Small intestine (tissue), 16 donors: ENCODE measurements at places on chromosomes 3 and 15.
A peak's percentile ranks its signal among the peaks of the same experiment; 100 is the strongest.

GRCh38 chr15:70196372-70197316 is 98.9 kb upstream of the TLE3 start:
- H3K4me3 ChIP-seq, result no peak overlapping the region
- H3K36me3 ChIP-seq, result no peaks in the 10 kb centered on the region
- no peak for DNase-seq
- no peak overlapping the region for H3K27ac ChIP-seq
- H3K27me3 ChIP-seq, result peaks cover 15% of the 10 kb centered on the region

- no peak overlapping the region for H3K27ac ChIP-seq
- no peak for DNase-seq
- no peaks in the 10 kb centered on the region for H3K36me3 ChIP-seq
- H3K4me1 ChIP-seq, result no peaks in the 10 kb centered on the region
These were observed 101.0 kb downstream of the PLXNA1 start for GRCh38 chr3:127083778-127084397.

GRCh38 chr3:183924956-183925355 is 40.3 kb upstream of the PARL start:
- H3K27ac ChIP-seq, result no peak overlapping the region
- peaks cover 7% of the 10 kb centered on the region for H3K4me1 ChIP-seq
- DNase-seq, result peak; percentile 46
- H3K27me3 ChIP-seq, result no peaks in the 10 kb centered on the region
- H3K4me3 ChIP-seq, result no peak overlapping the region

DNA sequence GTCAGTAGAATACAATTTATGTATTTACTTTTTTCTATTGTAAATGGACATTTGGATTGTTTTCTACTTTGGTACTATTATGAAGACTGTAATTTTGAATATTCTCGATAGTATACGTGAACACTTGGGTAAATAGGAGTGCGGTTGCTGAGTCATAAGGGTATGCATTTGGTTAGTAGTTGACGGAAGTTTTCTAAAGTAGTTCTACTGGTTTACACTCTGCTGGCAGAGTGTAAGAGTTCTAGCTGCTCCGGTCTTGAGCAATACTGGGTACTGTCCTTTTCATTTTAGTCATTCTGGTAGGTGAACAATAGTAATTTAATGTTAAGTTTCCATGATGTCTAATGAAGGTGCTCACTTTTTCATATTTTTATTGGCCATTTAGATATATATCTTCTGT is 70.0 kb downstream of the MEF2A start:
- H3K27me3 ChIP-seq, result no peaks in the 10 kb centered on the region
- no peak for DNase-seq
- H3K4me1 ChIP-seq, result peaks cover 8% of the 10 kb centered on the region
- H3K36me3 ChIP-seq, result no peaks in the 10 kb centered on the region

DNA sequence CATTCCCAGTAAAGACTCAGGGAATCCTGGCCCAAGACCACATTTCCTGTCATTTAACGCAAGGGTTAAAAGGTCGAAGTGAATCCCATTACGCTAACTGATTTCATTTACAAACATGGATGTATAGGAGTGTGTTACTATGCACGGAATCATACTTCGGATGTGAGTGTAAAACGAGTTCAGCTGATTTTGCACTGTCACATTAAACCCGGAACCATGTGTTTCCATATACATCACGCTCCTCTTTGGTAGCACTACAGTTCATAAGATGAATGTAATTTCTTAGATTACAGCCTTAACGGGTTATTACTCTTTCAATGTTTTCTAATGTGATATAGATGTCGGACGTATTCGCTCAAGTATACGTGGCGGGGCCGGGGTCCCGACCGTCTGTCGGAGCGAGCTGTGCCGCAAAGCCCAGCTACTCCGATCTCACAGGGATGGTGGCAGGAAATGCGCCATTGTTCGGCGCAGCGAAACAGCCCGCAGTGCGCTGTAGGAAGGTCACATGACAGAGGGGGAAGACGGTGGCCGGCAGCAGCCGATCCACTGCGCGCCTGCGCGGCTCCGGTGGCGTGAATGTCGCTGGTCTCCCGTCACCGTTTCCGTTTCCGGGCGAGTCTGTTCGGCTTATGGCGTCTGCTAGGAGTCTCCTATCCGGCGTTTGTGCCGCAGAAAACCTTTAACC is 97.3 kb downstream of the NPAP1 start:
- no peak overlapping the region for H3K27ac ChIP-seq
- no peaks in the 10 kb centered on the region for H3K4me1 ChIP-seq
- no peaks in the 10 kb centered on the region for H3K27me3 ChIP-seq

GRCh38 chr3:70779296-70779695 is 466.9 kb upstream of the MDFIC2 start:
- no peak overlapping the region for H3K27ac ChIP-seq
- H3K4me1 ChIP-seq, result no peaks in the 10 kb centered on the region
- H3K4me3 ChIP-seq, result no peak overlapping the region

- peak overlapping the region; percentile 97 for H3K27ac ChIP-seq
- no peaks in the 10 kb centered on the region for H3K27me3 ChIP-seq
- H3K36me3 ChIP-seq, result no peaks in the 10 kb centered on the region
- peaks cover 16% of the 10 kb centered on the region for H3K4me1 ChIP-seq
- no peak for DNase-seq
- H3K4me3 ChIP-seq, result peak overlapping the region; percentile 91
These were observed 1.8 kb downstream of the SLC6A6 start for GRCh38 chr3:14404186-14404585.

GRCh38 chr3:133115176-133115575 is 77.0 kb downstream of the TMEM108 start:
- no peaks in the 10 kb centered on the region for H3K36me3 ChIP-seq
- H3K4me3 ChIP-seq, result no peak overlapping the region
- DNase-seq, result no peak

DNA sequence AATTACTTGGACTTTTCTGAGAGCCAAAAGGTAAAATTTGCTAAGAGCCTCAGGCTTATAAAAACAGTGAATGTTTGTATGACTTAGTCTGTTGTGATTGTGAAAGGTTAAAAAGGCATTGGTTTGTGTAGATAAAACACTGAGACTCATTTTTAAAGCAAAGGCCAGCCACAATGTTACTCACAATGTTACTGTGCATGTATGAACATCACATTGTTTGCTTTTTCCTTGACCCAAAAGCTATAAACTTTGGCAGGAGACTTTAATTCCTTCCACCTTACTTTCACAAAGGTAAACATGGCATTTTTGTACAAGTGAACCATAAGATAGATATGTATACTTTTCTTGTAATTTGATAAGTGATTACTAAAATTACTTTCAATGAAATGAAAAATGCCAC is 70.5 kb downstream of the NPAP1 start:
- H3K4me1 ChIP-seq, result no peaks in the 10 kb centered on the region
- H3K4me3 ChIP-seq, result no peak overlapping the region
- DNase-seq, result no peak
- H3K27me3 ChIP-seq, result no peaks in the 10 kb centered on the region

- H3K36me3 ChIP-seq, result no peaks in the 10 kb centered on the region
- H3K4me3 ChIP-seq, result no peak overlapping the region
- H3K27ac ChIP-seq, result no peak overlapping the region
- no peak for DNase-seq
- H3K27me3 ChIP-seq, result no peaks in the 10 kb centered on the region
These were observed 51.0 kb upstream of the SLCO2A1 start for GRCh38 chr3:134080761-134081160.

- DNase-seq, result no peak
- H3K36me3 ChIP-seq, result no peaks in the 10 kb centered on the region
- no peaks in the 10 kb centered on the region for H3K27me3 ChIP-seq
- no peak overlapping the region for H3K27ac ChIP-seq
These were observed 42.7 kb downstream of the HDGFL3 start for GRCh38 chr15:83164771-83165404.

GRCh38 chr3:173819368-173819767 is 421.8 kb downstream of the NLGN1 start:
- no peak overlapping the region for H3K4me3 ChIP-seq
- no peaks in the 10 kb centered on the region for H3K4me1 ChIP-seq
- no peak for DNase-seq
- no peaks in the 10 kb centered on the region for H3K27me3 ChIP-seq

DNA sequence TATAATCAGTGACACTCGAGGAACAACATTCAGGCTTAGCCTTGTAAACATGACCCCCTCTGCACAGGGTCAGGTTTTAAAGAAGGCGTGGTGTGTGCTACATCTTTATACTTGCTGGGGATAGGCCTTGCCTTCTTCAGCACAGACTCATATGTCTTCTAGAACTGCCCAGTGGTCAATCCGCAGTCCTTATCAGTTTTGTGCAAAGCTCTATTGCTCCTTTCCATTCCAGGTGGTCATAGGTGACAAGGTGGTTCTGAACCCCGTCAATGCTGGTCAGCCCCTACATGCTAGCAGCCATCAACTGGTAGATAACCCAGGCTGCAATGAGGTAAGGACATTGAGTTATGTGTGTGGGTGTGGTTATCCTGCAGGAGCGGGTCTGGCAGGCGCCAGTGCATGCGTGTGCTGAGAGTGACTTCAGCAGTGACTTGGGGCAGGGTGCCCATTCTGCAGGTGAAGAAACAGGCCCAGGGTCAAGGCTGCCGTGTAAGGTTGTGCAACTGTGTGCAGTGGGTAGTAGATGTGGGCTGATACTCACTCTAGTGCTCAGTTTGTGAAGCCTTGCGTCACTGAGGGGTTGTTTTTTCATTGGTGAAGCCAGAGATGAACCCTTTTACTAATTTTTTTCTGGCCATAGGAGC is 150.9 kb downstream of the ITPR1 start:
- DNase-seq, result no peak
- no peaks in the 10 kb centered on the region for H3K27me3 ChIP-seq
- H3K4me3 ChIP-seq, result no peak overlapping the region
- H3K36me3 ChIP-seq, result no peaks in the 10 kb centered on the region

GRCh38 chr15:95132774-95133173 is 901.4 kb downstream of the MCTP2 start:
- no peak overlapping the region for H3K4me3 ChIP-seq
- H3K27me3 ChIP-seq, result no peaks in the 10 kb centered on the region
- no peaks in the 10 kb centered on the region for H3K36me3 ChIP-seq
- DNase-seq, result no peak

- H3K27ac ChIP-seq, result no peak overlapping the region
- no peak overlapping the region for H3K4me3 ChIP-seq
- no peaks in the 10 kb centered on the region for H3K36me3 ChIP-seq
- no peaks in the 10 kb centered on the region for H3K27me3 ChIP-seq
- no peak for DNase-seq
These were observed 53.8 kb downstream of the UBE2E2 start for GRCh38 chr3:23256741-23257435.

DNA sequence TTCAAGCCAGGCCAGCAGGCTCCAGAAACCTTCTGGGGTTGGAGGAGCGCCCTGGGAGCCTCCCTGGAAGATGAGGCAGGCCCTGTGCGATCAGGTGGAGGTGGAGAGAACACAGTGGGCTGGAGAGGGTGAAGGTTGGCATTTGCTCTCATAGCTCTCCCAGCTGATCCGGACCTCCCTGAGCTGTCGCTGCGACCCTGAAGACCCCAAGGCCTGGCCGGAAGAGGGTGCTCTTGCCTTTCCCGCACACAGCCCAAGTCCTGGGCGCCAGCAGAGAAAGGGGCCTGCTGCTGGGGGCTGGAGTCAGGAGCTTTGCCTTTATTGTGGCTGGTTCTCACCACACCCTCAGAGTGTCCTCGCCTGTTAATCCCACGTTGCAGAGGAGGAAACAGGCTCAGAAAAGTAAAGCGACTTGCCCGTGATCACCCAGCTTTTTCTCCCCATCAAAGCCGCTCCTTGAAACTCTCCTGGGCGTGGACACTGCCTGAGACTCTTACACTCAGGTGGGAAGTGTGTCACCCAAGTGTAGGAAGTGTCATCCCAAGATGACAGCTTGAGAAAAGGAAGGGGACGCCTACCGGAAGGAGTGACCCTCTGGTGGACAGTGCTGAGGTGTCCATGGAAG is 8.6 kb upstream of the RPL29 start:
- no peaks in the 10 kb centered on the region for H3K27me3 ChIP-seq
- no peak overlapping the region for H3K27ac ChIP-seq
- peaks cover 20% of the 10 kb centered on the region for H3K4me1 ChIP-seq
- DNase-seq, result no peak
- H3K4me3 ChIP-seq, result no peak overlapping the region

DNA sequence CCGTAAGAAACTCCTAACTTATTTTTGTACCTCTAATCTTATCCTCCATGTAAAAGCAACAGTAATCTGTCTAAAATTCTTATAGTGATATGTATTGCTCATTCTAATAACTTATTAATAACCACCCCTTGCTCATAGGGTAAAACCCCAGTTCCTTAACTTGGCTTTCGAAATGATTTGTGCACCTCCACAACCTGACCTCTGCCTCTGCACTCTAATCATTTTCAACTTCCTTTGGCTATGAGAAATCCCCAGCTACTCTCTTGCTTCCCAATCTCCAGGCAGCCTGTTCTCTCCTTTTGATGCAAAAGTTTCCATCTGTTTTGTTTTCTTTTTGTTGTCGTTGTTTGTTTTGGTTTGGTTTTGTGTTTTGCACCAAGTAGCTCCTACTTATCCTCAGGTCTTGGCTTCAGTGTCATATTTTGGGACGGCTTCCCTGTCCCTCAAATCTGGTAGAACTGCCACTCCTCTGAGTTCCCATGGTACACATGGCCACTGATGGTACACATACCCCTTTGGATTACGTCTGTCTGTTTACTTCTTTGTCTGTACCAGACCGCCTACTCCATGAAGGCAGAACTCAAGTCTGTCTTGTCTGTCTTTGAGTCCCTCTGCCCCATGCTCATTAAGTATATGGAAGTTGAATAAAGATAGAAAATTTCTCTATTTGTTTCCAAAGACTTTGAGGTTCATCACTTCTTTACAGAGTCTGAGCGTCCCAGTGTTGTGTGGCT is 105.6 kb upstream of the TGFBR2 start:
- no peak overlapping the region for H3K27ac ChIP-seq
- no peaks in the 10 kb centered on the region for H3K36me3 ChIP-seq
- no peak for DNase-seq
- no peak overlapping the region for H3K4me3 ChIP-seq
- no peaks in the 10 kb centered on the region for H3K27me3 ChIP-seq
- no peaks in the 10 kb centered on the region for H3K4me1 ChIP-seq

GRCh38 chr15:39649757-39650156 is 68.9 kb downstream of the THBS1 start:
- no peak overlapping the region for H3K27ac ChIP-seq
- no peak for DNase-seq
- H3K27me3 ChIP-seq, result no peaks in the 10 kb centered on the region
- no peaks in the 10 kb centered on the region for H3K4me1 ChIP-seq

DNA sequence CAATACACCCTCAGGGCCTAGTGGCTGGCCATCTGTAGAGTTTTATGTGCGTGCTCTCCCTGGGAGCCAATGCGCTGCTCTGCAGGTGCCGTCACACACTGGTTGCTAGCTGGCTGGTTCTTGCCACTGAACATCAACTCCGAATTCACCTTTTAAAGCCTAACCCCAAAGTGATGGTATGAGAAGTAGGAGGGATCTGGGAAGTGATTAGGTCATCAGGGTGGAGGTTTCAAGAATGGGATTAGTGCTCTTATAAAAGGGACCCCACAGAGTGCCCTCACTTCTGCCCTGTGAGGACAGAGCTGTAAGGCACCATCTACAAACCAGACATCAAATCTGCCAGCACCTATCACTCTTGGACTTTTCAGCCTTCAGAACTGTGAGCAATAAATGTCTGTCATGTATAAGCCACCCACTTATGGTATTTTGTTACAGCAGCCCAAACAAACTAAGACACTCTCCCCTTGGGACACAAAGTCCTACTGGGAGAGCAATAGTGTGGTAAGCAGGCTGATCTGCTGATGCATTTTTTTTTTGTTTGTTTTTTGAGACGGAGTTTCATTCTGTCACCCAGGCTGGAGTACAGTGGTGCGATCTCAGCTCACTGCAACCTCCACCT is 20.3 kb downstream of the RGMA start:
- no peak overlapping the region for H3K27ac ChIP-seq
- peaks cover 40% of the 10 kb centered on the region for H3K27me3 ChIP-seq
- no peaks in the 10 kb centered on the region for H3K4me1 ChIP-seq
- DNase-seq, result no peak
- H3K4me3 ChIP-seq, result no peak overlapping the region

- DNase-seq, result no peak
- H3K4me3 ChIP-seq, result no peak overlapping the region
- H3K27ac ChIP-seq, result no peak overlapping the region
- H3K4me1 ChIP-seq, result no peaks in the 10 kb centered on the region
- no peaks in the 10 kb centered on the region for H3K27me3 ChIP-seq
These were observed 798.2 kb downstream of the GRM7 start for GRCh38 chr3:7659079-7659478.
